Suppressor macrophage treated with lipopolysaccharide for 4 hours (primary cell): ENCODE measurements at places on chromosomes 16 and 17.

- DNase-seq, result no peak
These were observed 165.9 kb downstream of the CDH13 start for GRCh38 chr16:82792693-82793092.

DNA sequence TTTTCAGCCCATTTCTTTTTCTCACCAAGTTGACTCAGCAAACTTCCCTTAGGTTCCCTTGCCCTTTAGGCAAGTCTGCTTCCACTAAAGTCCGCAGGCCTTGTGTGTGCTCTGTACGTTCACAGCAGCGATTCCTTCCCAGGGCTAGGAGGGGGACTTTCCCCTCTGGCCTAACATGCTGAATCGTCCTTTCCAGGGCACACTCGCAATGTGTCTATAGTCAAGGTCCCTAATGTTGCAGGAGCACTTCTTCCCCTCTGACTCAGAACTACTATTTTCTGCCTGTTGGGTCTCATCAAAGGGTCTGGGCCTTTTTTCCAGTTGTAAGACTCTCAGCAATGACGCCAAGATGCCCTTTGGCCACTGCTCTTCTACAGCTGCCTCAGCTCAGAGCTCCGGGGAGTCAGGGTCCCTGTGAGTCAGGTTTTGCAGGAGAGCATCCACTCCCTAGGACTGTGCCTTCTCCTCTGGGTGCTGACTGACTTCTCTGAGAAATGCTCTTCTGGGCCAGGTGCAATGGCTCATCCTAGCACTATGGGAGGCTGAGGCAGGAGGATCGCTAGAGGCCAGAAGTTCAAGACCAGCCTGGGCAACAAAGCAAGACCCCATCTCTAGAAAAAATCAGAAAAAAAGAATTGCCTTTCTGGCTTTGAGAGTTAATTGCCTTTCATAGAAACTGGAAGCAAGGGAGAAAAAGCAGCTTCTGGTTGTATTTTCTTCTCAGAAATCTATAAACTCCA, 64.4 kb upstream of the TBX2 start:
- peak; percentile 39 for DNase-seq

GRCh38 chr16:28092721-28093384, 29.3 kb upstream of the GSG1L start:
- no peak for DNase-seq

DNA sequence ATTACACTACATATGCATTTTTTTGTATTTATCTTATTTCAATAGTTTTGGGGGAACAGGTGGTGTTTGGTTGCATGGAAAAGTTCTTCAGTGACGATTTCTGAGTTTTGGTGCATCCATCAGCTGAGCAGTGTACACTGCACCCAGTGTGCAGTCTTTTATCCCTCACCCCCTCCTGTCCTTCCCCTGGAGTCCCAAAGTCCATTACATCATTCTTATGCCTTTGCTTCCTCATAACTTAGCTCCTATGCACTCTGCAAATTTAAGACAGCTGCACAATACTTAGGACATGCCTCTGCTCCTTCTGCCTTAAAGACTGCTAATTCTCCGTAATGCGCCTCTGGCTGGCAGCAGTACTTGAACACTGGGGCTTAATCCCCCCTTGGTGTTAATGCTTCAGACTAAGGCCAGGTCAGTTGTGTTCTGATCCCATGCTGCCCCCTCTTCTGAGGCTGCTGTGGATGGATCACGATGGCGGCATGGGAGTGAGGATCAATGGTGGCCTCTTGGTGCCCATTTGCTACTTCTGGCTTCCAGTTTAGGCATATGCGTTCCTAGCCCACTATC, 146.2 kb downstream of the PARN start:
- DNase-seq, result no peak

GRCh38 chr17:7263801-7264078, 1.5 kb upstream of the CLDN7 start:
- DNase-seq, result no peak

- no peak for DNase-seq
These were observed 130.8 kb upstream of the RCVRN start for GRCh38 chr17:10035885-10036284.

GRCh38 chr17:58306131-58306951, 22.3 kb downstream of the TSPOAP1 start:
- no peak for DNase-seq

- DNase-seq, result peak; percentile 96
These were observed 6.2 kb upstream of the CYLD start for GRCh38 chr16:50735629-50736122.

DNA sequence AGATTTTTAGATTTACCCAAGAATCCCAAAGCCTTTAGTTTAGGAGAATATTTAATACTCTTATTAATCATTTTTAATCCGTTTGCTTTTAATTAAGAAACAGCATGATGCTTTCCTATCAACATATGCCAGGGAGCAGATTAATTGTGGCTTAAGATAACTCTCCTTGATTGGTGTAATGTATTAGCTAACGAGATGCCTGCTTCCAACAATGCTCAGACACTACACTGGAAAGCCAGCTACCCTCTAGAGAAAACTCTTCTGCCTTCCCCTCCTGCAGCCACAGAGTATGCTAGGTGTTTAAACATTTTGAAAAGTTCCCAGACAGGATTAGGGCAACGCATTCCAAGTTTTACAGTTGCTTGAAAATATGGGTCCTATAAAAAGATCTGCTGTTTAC, 142.2 kb downstream of the AATF start:
- DNase-seq, result no peak

- DNase-seq, result no peak
These were observed 52.8 kb upstream of the SMIM36 start for GRCh38 chr17:55564081-55564480.

DNA sequence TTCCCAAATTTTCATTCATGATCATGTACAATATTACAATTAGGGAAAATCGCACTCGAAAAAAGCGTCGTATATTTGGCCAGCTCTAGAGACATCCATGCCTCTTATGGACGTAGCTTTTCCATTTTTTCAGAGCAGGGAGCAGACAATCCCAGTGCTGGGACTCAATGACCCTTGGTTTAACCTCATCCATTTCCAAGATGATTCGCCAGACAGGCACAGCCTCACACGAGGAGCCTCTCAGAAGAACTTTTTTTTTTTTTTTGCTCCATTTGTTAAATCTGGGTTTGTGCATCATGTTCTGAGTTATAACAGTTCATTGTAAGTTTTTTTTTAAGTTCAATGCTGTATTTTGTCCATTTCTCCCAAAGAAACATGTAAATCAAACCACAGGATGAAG, 92.1 kb downstream of the ZDHHC7 start:
- no peak for DNase-seq

GRCh38 chr17:50210240-50211225, 9.1 kb upstream of the COL1A1 start:
- no peak for DNase-seq

DNA sequence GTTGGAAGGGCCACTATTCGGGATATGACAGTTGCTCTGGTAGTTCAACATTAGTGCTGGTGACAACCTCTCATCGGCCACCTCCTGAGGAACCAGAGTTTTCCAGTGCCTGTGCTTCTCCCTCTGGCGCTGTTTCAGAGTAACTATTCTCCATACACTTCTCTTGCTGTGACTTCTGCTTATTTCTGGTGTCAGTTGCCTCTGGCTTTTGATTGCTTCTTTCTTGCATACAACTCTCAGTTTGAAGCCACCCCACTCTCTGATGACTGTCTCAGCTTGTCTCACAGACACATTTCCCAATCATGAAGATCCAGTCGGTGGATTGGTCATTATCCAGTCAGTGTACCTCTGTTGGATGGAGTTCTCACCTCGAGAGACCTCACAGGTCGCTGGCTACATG, 3.4 kb upstream of the TM4SF5 start:
- DNase-seq, result peak; percentile 85

DNA sequence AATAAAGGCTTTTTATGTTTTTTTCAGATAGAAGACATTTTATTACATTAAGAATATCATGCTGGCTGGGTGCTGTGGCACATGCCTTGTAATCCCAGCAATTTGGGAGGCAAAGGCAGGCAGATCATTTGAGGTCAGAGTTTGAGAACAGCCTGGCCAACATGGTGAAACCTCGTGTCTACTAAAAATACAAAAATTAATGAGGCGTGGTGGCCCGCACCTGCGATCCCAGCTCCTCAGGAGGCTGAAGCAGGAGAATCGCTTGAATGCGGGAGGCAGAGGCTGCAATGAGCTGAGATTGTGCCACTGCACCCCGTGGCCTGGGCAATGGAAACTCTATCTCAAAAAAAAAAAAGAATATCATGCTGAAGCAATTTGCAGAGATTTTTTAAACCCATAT, 29.1 kb upstream of the HAPSTR1 start:
- DNase-seq, result no peak

GRCh38 chr17:20927308-20927977, 115.4 kb downstream of the USP22 start:
- DNase-seq, result no peak

DNA sequence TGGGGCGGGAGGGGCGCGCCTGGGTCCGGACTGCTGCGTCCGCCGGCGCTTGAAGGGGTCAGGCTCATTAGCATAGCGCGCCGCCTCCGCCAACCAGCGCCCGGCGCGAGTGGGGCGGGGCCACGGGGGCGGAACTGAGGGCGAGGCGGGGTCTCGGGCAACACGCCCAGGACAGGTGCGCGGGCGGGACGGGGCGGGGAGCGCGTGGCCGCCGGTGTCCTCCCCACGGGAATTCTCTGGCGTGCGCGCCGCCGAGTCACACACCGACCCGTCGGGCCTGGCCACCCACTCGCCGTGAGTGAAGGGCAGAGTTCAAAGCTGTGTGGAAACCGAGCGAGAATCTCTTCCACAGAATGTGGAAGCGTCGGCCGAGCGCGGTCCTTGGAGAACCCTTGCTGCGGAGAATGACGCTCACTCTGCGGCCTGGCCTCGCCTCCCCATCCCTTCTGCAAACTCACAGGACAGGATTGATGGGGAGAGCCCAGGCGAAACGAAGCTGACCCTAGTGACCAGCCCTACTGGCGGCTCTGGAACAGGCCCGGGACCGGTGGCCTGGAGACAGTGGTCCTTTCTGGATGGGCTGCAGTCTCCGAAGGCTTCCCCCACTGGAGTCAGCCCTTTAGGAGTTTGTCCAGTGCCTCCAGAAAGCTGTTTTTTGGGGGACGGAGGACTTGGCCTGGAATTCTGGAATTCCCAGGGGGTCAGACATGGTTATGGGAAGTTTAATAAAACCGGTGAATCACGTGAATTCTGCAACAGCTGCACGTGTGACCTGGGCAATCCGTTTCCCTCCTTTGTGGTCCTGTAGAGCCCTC, at the start of gene SNAI3:
TSS of gene SNAI3 (minus strand) at position 69 of the 815 bp plus-strand sequence. CDS start 101 bp downstream, outside the sequence.
- peak; percentile 87 for DNase-seq

GRCh38 chr17:43645765-43646481, 15.8 kb downstream of the MEOX1 start:
- DNase-seq, result peak; percentile 83

- DNase-seq, result peak; percentile 56
These were observed 849 bp downstream of the CAPN15 start for GRCh38 chr16:528111-529011.

DNA sequence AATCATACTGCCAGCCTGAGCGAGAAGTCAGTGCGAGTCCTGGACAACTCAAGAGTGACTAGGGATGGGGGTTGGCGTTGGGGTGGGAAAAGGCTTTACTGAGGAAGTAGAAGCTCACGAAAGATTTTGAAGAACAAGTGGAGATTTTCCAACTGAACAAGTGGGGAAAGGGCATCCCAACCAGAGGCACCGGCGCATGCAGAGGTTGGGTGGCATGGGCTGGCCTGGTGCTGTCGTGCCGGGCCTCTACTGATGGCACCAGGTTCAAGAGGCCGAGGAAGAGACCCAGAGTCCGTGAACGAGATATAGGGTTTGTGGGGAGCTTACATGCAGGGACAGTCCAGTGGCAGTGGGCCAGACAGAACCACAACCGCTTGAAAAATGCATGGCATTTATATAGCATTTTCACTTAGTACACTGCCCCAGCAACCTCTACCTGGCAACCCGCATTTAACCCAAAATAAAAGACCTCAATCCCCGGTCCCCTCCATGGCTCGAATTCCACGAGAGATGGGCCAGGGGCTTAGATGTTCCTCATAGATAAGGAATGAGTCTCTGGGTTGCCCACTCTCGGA, 7.7 kb upstream of the ITGA3 start:
- no peak for DNase-seq

- no peak for DNase-seq
These were observed 3.0 kb downstream of the DCXR start for GRCh38 chr17:82034371-82035011.

DNA sequence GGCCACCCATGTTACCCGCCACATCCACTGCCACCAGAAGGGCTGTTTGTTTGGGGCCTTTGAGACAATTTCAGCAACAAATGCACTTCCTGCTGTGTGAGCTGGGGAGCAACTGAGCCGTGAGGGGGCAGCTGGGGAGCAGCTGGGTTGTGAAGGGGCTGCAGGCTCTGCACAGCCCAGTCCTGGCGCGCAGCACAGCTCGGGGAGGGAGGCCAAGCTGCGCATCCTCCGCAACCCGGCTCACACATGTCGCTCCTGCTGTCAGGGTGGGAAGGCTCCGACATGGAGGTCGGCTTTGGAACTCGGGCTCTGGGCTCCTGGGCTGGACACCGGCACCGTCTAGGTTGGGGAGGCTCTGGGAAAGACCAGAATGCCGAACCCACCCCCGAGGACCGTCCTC, 53.6 kb downstream of the CBFA2T3 start:
- no peak for DNase-seq

DNA sequence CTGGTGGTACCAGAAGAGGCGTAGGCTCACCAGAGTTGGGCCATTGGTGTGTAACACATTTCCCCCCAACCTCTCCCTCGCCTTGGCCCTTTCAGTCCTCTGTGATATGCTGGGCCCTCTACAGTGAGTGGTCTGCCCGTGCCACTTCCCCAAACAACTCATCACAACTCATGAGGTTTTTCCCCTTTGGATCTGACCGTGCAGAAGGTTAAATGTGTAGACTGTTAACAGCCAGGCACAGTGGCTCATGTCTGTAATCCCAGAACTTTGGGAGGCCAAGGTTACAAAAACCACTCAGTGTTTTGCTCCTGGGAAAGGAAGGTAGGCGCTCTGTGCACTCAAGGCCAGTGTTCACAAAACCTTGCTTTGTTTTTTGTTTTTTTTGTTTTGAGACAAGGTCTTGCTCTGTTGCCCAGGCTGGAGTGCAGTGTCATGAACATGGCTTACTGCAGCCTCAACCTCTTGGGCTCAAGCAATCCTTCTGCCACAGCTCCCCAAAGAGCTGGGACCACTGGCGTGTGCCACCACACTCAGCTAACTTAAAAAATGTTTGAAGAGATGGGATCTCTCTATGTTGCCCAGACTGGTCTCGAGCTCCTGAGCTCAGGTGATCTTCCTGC, 11.3 kb upstream of the CYB5B start:
- no peak for DNase-seq

GRCh38 chr17:57955183-57955931, at the start of gene CUEDC1:
CUEDC1 (minus strand) TSS chr17:57955412; CDS start chr17:57885564, 69,848 bp downstream.
- DNase-seq, result peak; percentile 86

DNA sequence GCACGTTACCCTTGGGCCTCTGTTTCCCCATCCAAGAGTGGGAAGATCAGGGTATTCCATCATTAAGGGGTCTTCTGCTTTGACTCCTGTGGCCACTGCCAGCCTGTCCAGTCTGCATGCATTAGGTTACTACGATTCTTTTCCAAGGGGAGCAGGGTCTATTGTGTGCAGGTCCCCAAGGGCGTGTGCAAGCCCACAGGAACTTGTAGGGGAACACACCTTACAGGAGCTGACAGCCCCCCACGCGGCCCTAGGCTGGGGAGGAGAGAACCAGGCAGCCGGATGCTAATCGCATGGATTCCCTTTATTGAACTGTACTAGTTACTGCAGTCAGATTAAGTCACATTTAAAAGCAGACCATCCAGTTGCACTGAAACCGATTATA, 116.7 kb downstream of the C16orf78 start:
- no peak for DNase-seq

GRCh38 chr17:5942687-5943086, 127.5 kb upstream of the WSCD1 start:
- DNase-seq, result no peak

- DNase-seq, result no peak
These were observed 121.3 kb upstream of the CACNG5 start for GRCh38 chr17:66713533-66714042.

GRCh38 chr16:61595605-61596004, 440.6 kb downstream of the CDH8 start:
- no peak for DNase-seq
